ENCODE measurements at places on chromosomes 1 and 21.
A peak's percentile ranks its signal among the peaks of the same experiment; 100 is the strongest.

DNA sequence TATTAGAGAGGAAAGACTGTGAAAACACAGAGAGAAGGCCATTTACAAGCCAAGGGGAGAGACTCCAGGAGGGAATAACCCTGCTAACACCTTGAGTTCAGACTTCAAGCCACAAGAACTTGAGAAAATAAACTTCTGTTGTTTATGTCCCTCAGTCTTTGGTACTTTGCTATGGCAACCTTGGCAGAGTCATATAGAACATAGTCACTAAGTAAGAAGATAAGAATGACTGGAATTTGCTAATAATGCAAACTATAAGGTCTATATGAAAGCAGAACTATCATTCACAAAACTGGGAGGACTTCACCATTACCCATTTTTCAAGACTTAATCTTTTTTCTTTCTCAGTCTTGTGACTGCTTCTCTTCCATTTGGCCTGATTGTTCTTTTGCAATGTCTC is 767.3 kb upstream of the ADAMTS5 start:
- DNase-seq: peak; percentile 69

- no peak for DNase-seq
Observed at GRCh38 chr21:18776936-18777335, 373.4 kb upstream of the TMPRSS15 start.

DNA sequence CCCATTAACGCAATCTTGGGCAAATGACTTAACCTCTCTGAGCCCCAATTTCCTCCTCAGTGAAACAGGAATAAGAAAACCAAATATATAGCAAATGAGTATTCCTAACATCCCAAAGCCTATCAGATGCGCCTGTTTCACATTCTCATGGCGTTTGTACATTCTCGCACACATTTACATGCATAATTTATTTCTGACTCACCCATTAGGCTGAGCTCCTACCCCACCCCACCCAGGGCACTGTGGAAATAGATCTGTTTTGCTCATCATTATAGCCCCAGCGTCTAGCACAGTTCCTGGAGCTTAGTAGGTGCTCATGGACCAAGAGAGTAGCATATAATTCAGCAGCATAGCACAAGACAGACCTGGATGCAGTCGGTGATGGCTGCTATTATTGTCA is 146.1 kb upstream of the VANGL1 start:
- DNase-seq: peak; percentile 77

GRCh38 chr1:978069-978834 is 3.6 kb downstream of the PERM1 start:
- no peak for DNase-seq

- DNase-seq: no peak
Observed at GRCh38 chr1:217091561-217091960, 368.3 kb upstream of the ESRRG start.

DNA sequence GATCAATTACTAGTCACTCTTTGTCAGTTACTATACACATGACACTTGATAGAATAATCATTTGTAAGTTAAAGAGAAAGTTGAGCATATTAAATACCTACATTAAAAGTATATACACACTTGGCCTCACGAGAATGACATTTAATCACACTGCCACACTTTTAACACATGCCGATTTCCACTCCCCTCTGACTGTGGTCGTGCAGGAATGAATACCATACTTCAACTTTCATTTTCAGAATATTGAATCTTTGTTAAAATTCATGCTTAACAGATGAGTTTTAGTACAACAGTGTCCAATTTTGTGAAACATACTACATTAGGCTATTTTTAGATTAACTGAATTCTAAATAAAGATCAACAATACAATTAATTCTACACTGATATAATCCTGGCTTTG is 78.2 kb upstream of the SDC3 start:
- DNase-seq: no peak

GRCh38 chr1:229225331-229225782 is 45.6 kb upstream of the RAB4A start:
- no peak for DNase-seq

GRCh38 chr1:201344206-201345080 is 33.0 kb downstream of the TNNT2 start:
- DNase-seq: no peak

- no peak for DNase-seq
Observed at GRCh38 chr21:39097335-39097861, 85.9 kb downstream of the PSMG1 start.

DNA sequence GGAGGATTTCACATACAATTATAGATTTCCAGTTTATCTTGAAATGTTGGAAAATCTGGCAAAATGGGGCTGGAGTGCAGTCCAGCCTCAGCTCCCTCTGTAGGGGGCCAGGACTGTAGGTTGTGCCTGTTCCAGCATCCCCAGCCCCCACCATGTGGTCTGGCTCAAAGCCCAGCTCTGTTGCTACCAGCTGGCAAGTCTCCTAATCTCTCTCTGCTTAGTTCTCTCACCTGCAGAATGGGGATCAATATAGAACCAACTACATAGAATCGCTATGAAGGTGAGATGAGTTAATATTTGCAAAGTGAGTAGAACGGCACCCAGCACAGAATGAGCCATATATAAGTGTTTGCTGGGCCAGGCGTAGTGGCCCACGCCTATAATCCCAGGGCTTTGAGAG is 50.0 kb upstream of the TARDBP start:
- peak; percentile 84 for DNase-seq

- no peak for DNase-seq
Observed at GRCh38 chr1:94411237-94411636, 7.0 kb upstream of the ABCD3 start.

GRCh38 chr1:58764294-58764978 is 19.4 kb downstream of the JUN start:
- DNase-seq: peak; percentile 75

DNA sequence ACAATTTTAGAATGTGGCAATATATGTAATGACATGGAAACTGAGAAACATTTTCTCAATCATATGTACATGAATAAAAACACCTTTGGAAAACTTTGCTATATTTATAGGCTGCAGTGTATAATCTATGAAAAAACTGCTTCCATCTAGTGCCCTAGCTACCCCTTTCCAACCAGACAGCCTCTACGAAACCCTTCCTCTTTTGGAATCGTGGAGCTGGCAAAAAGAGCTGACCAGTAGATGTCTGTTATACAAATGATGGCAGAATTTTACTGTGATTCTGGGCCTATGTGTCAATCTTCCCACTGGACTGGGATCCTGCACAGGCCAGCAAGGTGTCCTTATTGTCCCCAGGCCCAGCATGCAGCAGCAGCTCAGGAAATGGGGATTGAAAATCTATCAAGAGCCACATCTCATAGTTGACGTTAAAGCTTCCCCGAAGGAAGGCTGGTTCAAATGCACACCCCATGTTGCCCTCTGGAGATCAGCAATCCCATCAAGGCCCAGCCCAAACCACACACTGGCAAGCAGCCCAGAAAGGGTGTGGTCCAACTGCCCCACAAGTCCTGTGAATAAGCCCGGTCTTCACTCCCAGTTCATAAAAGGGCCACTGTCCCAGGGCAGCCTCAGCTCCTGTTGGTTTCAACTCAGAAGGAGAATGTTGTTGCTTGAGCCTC is 8.8 kb upstream of the FAM20B start:
- peak; percentile 95 for DNase-seq

DNA sequence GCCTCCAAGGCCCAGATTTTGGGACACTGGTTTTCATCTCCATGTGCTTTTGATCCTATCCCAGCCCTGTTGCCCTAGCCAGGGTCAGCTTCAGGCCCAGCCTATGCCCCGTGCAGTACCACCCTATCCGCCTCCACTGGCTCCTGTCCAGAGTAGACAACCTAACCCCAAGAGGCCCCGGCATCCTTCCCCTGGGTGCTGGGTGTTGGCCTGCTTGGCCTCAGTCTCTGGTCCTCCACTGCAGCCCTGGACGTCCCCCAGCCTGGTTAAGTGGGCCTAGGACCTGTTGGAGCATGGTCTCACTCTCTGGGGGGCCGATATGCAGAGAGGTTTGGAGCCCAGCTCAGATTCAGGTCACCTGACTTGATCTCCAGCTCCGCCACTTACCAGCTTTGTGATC is 1.6 kb downstream of the CSF3R start:
- no peak for DNase-seq

DNA sequence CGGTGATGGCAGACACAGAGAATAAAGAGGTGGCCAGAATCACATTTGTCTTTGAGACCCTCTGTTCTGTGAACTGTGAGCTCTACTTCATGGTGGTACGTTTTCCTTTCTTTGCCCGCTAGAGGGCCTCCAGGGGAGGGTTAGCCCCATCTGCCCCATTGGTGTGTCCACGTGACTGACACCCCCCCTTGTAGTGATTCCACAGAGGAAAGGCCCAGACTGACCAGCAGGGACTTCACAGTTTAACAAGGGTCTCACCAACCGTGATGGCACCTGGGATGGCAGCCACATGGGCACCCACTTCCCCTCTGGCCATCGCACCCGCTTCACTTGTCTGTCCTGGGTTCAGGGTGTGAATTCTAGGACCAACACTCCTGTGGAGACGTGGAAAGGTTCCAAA is 22.3 kb upstream of the SARS1 start:
- DNase-seq: no peak

DNA sequence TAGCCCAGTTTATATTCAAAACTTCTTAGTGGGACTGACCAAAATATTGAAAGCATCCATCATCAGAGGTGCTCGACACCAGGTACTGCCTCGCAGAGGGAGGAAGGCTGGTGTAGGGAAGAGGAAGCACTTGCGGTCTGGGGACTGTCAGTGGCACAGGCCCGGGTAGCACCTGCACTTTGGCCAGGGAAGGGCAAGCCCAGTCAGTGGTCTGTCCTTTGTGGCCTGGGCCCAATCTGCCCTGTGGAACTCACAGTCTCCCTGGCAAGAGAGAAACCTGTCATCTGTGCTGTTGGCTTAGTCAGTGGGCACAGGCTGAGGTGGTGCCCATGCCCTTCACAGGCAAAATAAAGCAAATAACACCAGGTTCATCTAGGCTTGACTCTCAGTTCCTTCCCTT is 77.4 kb downstream of the SYT6 start:
- DNase-seq: no peak

- DNase-seq: peak; percentile 44
Observed at GRCh38 chr1:24417681-24418080, 2.1 kb downstream of the NIPAL3 start.

DNA sequence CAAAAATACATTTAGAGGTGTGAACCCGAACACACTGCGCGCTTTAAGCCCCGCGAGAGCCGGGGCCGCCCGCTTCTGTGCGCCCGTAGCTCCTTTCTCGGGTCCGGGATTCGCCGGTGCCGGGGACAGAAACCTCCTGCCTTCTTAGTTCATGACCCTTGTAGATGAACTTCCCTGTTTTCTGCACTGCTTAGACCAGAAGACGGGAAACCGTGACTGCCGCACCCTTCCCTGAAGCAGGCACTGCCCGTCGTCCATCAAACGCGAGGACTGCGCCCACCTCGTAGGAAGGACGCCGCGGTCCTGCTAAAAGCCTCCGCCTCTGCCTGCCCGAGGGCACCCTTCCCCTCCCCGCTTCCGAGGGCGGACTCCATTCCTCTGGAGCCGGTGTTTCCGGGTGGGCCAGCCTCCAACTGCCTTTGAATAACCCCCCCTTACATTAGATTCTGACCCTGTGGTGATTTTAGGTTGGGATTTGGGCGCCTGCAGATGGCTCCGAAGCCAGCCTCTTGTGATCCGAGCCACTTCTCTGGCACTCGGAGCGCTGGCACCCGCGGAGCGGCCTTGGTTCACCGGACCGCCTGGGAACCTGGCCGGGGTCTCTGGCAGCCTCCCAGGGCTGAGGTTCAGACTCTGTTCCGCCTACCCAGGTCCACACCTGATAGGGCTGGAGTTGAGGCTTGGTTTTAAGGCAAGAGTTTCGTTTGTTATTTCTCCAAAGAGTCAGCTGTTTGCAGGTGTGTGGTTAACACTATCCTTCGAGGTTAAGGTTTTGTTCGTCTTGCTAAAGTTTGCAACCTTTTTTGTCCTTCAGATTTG is 1.2 kb upstream of the PTTG1IP start:
- DNase-seq: peak; percentile 57

DNA sequence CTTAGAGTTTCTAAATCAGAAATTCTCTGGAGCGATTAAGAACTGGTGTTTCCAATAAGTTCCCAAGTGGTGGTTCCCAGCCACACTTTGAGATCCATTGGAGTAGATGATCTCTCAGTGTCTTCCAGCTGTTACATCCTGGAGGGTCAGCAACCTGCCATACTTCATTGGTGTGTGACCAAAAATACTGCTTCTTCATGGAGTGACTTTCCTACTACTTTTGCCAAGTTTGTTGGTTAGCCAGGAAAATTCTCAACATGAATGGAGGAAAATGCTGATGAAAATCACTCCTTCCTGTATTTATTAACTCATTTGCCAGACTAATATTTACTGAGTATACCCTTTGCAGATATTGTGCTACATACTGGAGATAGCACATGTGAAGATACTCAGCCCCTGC is 186.1 kb downstream of the FGGY start:
- no peak for DNase-seq

DNA sequence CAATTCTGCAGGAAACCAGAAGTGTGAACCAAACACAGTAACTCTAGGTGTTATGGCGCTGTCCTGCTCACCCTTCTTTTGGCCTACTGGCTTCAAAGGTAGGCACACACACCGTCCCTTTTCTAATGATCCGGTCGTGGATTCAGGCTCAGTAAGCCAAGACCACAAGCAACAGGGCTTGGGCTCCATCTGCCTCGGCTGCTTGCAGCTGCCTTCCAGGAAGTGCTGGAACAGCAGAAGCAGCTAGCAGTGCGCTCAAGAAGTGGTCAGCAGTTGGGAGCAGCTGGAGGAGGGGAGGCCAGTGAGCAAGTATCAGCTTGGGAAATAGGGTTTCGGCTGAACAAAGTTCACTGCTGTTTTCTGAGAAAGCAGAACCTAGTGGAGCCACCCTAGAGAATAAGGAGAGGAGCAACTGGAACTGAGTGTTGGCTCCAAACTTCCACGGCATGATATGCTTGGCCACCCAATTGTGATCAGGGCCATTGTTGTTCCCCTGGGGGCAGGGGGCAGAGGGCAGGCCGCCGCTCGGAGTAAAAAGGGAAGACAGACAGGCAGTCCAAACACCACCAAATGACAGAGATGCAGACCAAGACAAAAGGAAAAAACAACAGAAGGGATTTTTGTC is 173.4 kb downstream of the TOMM20 start:
- no peak for DNase-seq

GRCh38 chr1:81921851-81922462 is 121.2 kb downstream of the ADGRL2 start:
- no peak for DNase-seq

DNA sequence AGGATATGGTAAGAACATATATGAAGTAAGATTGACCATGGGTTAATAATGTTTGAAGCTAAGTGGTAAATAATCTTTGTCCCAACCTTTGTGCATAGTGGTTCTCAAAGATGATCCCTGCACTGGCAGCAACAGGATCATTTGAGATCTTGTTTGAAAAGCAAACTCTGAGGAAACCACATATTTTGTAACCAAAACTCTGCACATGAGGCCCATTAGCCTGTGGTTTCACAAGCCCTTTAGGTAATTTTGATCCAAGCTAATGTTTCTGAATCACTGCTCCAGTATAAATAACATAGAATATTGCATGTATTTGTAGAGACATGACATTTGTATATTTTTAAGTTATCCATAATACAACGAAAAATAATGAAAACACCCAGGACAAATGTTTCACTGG is 147.9 kb upstream of the RGS18 start:
- DNase-seq: no peak
